Stomach (tissue), 19 donors: ENCODE measurements at places on chromosomes 16 and 17. TPM values are rescaled to one million over a fixed set of nuclear protein-coding genes. Genes with fewer than 3 reads are reported as not detected.

The CCDC57 gene
- 72.5 TPM for polyA plus RNA-seq

The CCDC40 gene
- 2.2 TPM for polyA plus RNA-seq

The SLC5A2 gene
- polyA plus RNA-seq: 1.8 TPM

The ATP2C2 gene
- 5.4 TPM for polyA plus RNA-seq

The RCVRN gene
- polyA plus RNA-seq: not detected

The CPNE2 gene
- polyA plus RNA-seq: 10.7 TPM

The JPH3 gene
- 0.46 TPM for polyA plus RNA-seq

The ATXN1L gene
- 7.2 TPM for polyA plus RNA-seq

The SPDYE4 gene
- not detected for polyA plus RNA-seq

The TNRC6C gene
- polyA plus RNA-seq: 1.9 TPM

The CIAPIN1 gene
- polyA plus RNA-seq: 18.6 TPM
